ENCODE measurements at places on chromosomes 13 and 19.

GRCh38 chr19:3483226-3483628, at the start of gene SMIM44:
Gene SMIM44 (minus strand): TSS chr19:3483441. CDS start chr19:3483403, 38 bp downstream.
- DNase-seq: no peak

DNA sequence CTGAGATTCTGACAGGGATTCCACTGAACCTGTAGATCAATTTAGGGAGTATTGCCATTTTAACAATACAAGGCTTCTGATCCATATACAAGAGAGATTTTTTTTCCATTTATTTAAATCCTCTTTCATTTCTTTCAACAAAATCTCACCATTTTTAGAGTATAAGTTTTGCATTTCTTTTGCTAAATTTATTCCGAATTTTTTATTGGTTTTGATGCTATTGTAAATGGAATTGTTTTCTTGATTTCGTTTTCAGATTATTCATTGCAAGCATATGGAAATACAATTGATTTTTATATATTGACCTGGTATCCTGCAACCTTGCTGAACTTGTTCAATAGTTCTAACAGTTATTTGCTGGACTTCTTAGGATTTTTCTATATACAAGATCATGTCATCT, 18.4 kb downstream of the LEUTX start:
- no peak for DNase-seq

DNA sequence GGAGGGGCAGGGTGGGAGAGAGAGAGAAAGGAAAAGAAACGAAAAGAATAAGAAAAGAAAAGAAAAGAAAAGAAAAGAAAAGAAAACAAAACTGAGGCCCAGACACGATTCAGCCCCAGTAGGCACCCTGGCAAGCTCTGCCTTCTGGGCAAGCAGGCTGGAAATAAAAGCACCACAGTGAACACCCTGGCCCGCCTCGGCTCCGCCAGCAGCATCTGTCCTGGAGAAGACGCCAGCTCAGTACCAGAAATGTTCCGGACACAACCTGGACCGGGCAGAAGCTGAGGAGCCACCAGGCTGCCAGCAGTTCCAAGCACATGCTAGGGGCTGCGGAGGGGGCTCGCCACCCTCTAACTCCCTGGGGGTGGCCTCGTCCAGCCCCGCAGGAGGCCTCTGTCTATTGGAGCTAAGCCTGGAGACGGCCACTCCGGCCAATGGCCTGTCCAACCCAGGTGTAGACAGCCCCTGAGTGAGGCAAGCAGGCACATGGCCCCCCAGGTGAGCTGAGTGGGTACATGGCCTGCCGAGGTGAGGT, 11.4 kb upstream of the CPAMD8 start:
- no peak for DNase-seq

GRCh38 chr13:26406791-26407190, 150.7 kb upstream of the WASF3 start:
- DNase-seq: no peak

GRCh38 chr13:33016414-33017322, at the start of gene KL:
Gene KL (plus strand): TSS chr13:33016423. CDS start chr13:33016441, 18 bp downstream.
- peak; percentile 44 for DNase-seq

DNA sequence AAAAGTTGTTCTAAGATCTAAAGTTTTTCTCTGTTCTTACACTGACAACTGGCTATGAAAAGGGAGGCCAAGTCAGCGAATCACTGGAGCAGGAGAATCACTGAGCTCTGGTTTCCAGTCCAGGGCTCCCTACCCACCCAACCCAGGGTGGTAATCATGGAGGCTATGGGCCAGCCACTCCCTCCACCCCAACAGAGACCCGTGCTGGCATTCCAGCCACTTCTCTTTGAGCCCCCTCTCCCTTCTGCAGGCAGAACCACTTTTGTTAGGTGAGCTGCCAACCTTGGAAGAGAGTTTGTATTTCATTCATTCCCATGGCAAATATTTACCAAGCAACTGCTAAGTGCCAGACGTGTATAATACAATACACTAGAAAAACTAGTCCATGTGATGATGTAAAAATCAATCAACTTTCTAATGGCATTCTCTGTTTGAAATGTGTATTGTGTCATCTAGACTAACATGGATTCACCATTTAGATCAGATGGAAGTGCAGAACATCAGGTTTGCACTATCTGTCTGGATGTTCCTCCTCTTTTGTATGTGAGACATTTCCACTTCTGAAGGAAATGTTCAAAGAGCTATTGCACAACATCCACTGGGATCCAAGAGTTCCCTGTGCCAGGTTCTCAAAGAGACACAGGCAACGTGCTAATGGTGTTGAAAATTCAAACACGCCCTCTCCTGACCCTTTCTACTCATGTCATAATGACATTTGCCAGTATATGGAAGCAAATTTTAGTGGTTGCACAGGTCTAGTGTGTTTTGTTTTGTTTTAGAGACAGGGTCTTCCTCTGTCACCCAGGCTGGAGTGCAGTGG, 5.3 kb downstream of the MLNR start:
- no peak for DNase-seq

- no peak for DNase-seq
Measured at GRCh38 chr19:55753401-55753800, 5.5 kb upstream of the RFPL4A start.

DNA sequence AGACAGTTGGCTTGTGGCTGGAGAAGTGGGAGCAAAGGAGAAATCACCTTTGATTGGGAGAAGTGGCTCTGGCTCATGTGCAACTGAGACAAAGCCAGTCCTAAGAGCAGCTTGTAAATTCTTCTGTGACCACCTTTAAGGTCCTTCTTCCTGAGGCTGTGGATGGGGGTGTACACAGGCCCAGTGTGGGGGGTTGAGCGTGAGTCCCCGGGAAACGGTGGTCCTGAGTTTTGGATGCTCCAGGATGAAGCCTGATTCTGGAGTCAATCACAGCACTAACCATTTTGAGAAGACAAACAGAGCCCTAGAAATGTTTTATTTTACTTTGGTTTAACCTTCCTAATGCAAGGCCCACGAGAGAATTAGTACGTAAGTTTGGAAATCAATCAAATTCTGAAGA, 3.9 kb upstream of the CEBPA start:
- no peak for DNase-seq

DNA sequence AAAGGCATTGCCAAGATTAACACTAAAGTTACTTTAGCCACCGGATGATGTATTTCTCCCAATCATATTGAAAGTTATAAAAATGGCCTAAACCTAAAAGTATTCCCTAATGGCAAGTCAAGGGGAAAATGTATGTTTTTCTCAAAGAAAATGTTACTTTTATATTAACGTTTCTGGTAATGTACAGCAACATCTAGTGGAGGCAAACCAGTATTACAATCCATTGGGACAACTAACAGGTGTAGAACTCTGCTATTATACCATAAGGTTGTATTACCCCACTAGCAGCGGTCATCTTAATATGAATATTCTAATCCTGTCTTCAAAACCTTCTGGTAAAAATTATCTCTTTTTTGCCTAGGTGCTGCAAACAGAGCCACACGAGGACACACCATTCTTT, 69.2 kb downstream of the ZNF100 start:
- peak; percentile 81 for DNase-seq

DNA sequence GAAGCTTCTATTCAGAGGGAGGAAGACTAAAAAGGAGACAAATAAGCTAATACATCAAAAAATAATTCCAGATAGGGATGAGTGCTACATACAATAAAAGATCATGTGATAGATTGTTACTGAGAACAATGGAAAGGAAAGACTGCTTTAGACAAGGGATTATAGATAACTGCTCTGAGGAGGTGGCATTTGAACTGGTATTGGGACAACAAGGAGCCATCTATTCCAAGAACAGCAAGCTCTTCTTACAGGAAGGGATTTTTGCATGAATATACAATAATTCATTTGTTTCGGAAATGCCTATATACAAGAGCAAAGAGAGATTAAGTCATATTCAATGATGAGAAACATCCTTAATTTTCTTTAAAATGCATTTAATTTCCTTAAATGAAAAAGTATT, 540.5 kb upstream of the KLF12 start:
- DNase-seq: no peak

- no peak for DNase-seq
Measured at GRCh38 chr19:57642396-57643046, 9.6 kb downstream of the ZNF211 start.

GRCh38 chr19:29367791-29368222, 154.9 kb upstream of the UQCRFS1 start:
- no peak for DNase-seq

DNA sequence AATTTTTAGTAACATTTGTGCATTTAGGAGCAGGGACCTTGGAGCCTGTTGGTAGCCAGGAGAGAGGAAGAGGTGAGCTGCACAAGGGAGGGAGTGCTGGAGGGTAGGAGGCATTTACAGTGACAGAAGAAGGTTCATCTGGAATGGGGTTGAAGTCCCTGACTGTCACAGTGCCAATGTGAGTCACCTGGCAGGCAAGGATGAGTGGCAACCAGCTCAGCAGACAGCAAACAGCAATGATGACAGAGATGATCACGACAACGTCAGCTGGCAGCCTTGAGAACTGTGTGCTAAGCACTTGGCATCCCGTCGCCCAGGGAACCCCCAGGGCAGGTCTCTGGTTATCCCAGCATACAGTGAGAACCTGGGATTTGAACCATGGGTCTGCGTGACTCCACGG, 2.6 kb downstream of the OR10H5 start:
- DNase-seq: no peak

DNA sequence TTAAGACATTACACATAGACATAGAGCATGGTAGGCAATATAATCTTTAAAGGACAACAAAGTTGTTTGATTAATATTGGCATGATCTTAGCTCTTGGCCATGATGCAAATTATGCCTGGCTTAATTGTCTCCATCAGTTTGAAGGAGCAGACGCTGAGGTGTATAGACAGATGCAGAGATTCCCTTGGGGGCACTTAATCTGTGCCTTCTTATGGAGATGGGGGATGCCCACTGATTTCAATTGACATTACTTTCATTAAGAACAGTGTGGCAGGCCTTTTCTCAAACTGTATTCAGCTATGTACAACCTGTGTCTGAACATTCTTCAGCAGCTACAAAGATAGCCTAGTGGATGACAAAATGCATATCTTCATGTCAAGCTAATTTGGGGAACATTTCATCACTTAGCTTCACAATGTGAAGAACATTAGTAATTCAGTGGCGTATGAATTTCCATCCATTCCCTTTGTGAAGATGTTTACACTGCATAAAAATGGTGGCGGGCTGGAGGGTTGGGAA, 85.3 kb upstream of the MYCBP2 start:
- DNase-seq: no peak

- peak; percentile 80 for DNase-seq
Measured at GRCh38 chr19:55467236-55468053, 2.9 kb upstream of the C19orf85 start.

GRCh38 chr13:27349458-27349857, 75.0 kb upstream of the GTF3A start:
- DNase-seq: no peak

- DNase-seq: no peak
Measured at GRCh38 chr13:23889615-23890607, 711 bp upstream of the MIPEP start.

DNA sequence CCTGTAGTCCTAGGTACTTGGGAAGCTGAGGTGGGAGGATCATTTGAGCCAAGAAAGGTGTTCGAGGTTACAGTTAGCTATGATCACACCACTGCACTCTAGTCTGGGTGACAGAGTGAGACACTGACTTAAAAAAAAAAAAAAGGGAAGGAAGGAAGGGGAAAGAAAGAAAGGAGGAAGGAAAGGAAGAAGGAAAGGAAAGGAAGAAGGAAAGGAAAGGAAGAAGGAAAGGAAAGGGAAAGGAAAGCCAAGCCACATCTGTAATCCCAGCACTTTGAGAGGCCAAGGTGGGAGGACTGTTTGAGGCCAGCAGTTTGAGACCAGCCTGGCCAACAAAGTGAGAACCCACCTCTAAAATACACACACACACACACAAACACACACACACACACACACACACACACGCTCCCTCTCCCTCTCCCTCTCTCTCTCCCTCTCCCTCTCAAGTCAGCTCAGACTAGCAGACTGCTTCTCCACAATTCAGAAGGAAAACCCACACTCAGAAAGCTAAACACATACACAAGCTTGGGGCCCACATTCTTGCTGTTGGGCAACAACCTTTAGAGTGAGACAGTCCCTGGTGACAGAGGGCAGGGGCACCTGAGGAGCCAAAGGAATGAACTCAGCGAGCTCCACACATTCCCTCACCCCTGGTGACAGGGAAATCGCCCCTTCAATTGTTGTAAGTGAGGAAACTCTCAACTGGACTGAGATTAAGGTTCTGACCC, 2.7 kb downstream of the ZNF709 start:
- DNase-seq: peak; percentile 17

DNA sequence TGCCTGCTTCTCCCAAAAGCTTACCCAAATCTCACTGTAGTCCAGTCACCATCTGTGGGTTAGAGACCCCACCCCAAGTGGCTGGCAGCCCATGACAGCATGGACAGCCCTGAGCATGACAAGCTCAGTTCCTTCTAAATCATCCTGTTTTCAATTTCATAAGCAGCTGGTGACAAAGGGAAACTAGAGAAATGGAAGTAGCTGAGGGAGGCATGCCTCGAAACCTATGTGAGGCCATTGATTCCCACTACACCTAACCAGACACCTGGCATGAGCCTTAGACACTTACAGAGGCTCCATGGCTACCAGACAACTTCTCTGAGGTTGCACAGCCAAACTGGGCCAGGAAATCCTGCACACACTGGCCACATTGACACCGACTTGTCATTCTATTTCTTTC, 56.2 kb downstream of the ABCC4 start:
- DNase-seq: no peak

- DNase-seq: no peak
Measured at GRCh38 chr19:6278740-6279619, 795 bp downstream of the MLLT1 start.

DNA sequence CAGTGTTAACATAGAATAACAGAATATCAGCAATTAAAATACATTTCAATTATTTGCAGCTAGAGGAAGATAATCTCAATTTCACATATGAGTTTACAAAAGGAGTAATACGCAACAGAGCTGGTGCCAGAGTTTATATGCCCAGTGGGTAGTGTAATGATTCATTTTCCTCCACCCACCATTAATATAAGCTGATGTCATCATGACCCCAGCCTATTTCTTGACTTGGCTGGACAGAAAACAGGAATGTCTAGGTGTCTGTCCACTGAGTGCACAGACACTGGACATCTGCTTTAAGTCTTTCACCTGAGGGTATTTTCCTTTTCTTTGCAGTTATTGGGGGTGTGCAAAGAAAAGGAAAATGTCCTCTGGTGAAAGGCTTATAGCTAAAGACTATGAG, 335.5 kb downstream of the TBC1D4 start:
- no peak for DNase-seq

DNA sequence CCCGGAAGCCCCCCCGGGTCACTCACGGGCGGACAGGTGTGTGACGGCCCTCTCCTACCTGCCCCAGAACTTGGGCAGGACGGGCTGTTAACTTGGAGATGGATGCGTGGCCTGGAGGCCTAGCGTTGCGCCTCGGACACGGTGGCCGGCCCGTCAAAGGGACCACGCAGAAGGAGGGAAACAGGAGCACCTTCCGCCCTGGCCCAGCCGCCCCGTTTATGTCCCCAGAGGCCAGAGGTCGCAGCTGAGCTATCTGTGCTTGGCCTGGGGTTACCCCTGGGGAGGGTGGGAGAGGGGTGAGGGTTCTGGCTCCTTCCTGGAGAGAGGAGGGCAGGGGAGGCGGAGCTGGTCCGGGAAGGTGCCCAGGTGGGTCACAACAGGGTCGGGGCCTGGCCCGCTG, 35.6 kb downstream of the GADD45B start:
- DNase-seq: no peak
